ENCODE measurements at places on chromosomes 11 and 22. TPM values are rescaled to one million over a fixed set of nuclear protein-coding genes. Genes with fewer than 3 reads are reported as not detected.
A peak's percentile ranks its signal among the peaks of the same experiment; 100 is the strongest.

DNA sequence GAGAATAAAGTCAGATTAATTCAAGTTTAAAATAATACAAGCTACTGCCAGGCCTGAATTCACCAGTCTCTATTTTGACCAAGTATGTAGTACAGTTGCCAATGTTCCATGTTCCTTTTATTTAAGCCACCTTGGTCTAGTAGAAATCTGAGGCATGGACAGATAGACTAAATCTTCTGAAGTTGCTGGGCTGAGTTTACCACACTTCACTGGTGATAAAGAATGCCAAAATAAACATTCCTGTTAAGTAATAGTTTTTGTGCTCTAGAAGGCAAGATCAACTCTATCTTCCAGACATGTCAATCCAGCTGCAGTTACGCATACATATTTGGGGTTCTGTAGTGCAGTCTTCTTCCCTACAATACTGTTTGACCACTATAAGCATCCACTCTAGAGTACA is 83.9 kb upstream of the C11orf87 start:
- DNase-seq = no peak

DNA sequence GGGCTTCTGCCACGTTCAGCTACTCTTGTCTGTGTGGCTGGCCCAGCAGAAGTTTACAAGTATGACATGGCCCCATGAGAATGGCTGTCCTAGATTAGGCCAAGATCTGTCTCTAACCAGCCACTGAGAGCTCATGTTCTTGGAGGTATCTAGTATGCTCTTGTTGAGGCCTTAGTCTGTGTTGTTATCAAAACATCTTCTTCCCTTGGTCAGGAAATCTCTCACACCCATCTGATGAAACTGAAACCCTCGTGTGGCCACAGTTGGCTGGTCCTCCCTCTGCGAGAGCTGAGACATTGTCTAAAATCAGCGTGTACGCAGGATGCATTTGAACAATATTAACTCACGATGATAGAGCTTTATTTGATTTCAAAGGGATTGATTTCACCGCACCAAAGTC is 109.0 kb upstream of the NNMT start:
- no peak for DNase-seq

Gene UPK3A
- total RNA-seq = not detected

DNA sequence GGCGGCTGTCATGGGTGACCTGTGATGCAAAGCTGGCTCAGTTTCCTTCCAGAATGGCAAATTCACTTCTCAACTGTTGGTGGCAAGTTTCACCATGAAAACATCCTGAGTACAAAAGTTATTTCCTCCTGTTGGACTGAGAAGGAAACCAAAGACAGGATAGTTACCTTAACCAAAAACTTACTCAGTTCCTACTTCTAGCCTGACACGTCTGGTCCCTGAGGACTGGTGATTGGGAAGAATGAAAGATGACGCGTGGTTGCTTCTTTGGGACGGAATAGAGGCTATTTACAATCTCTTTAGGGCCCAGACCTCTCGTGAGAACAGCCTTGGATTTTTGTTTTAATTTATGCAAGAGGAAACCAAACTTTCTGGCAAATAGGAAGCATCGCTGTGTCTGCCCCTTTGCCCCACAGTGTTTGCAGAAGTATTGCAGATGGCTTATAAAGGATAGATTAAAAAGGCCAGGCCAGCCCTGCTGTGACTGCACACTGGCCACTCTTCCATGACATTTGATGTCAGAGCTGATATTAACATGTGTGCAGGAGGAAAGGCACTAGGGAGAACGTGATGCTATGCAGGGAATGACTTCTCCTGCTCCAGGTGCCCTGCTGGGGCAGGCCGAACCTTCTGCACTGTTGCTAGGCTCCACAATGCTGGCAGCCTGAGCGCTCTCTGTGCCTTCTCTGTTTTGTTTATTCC is 7.6 kb downstream of the VPS26B start:
- DNase-seq = no peak

GRCh38 chr11:106072804-106073203 is 4.3 kb downstream of the KBTBD3 start:
- no peak for DNase-seq

Gene PTPRJ
- total RNA-seq = 21.9 TPM

GRCh38 chr11:77269484-77270123 is 31.9 kb downstream of the GDPD4 start:
- DNase-seq = no peak

GRCh38 chr22:42892571-42893316 is 35.7 kb upstream of the ARFGAP3 start:
- DNase-seq = no peak

GRCh38 chr22:38950527-38951295 is 6.7 kb upstream of the APOBEC3A start:
- no peak for DNase-seq

DNA sequence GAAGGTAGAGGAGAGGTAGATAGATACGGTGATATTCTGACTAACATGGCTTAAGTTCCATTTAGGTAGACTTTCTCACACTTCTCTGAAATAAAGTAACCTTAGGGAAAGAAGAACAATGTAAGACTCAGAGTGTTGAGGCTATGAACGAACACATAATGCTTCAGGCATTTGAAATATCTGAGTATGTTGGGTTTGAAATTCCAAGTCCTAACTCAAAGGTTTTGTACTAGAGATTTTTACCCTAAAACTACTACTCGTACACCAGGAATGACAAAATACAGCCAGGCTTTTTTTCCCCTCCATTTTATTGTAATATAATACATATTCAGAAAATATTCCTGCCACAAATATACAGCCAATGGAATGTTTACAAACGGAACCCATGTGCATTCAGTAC is 592.6 kb downstream of the ETS1 start:
- DNase-seq = peak; percentile 10

DNA sequence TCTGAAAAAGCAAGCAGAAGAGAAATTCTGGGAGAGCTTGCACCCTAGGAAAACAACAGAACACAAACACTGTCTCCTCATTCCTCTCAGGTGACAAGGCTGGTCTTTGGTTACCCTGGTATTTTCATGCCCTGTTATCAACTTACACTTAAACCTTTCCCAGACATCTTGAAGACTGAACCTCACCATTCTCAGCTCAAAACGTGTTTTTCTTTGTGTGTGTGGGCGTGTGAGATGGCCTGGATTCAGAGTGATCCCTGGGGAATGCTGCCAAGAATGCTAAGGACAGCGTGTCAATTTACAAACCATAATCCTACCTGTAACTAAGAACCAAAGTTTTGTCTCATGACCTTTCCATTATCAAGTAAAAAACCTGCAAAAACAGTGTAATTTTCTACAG is 33.3 kb downstream of the ELF5 start:
- no peak for DNase-seq

Gene SSTR3
- 1.7 TPM for total RNA-seq

GRCh38 chr11:2269601-2270321 is 627 bp downstream of the ASCL2 start:
- peak; percentile 61 for DNase-seq

Gene NOX4
- 14.0 TPM for total RNA-seq

GRCh38 chr11:1232021-1232882 is 9.4 kb downstream of the MUC5B start:
- DNase-seq = no peak

Gene KCTD14
- 0.48 TPM for total RNA-seq

DNA sequence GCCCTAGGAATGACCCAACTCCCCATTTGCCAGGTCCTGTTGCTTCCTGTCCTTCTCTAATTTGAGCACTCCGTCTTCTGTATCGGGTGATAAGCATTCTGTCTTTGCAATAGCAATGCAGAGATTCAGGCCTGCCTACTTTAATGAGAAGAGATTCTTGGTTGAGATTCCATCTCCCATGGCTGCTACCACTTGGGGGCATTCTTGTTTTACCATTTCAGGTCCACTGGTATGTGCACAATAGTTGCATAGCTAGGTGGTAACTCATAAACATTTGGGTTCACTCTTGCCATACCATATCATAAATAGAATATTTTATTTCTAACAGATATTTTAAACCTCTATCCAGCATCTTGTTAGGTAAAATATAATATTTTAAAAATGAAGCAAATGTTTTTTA is 34.4 kb upstream of the CALCB start:
- DNase-seq = no peak

- no peak for DNase-seq
Observed at GRCh38 chr22:34108168-34108567, 187.9 kb upstream of the LARGE1 start.

Gene SEPTIN3
- 0.48 TPM for total RNA-seq

GRCh38 chr11:104812103-104812788 is 86.0 kb downstream of the CASP12 start:
- DNase-seq = no peak

GRCh38 chr11:9180784-9181183 is 84.4 kb downstream of the DENND5A start:
- DNase-seq = no peak

- DNase-seq = no peak
Observed at GRCh38 chr11:117023178-117023577, 75.0 kb downstream of the SIK3 start.

DNA sequence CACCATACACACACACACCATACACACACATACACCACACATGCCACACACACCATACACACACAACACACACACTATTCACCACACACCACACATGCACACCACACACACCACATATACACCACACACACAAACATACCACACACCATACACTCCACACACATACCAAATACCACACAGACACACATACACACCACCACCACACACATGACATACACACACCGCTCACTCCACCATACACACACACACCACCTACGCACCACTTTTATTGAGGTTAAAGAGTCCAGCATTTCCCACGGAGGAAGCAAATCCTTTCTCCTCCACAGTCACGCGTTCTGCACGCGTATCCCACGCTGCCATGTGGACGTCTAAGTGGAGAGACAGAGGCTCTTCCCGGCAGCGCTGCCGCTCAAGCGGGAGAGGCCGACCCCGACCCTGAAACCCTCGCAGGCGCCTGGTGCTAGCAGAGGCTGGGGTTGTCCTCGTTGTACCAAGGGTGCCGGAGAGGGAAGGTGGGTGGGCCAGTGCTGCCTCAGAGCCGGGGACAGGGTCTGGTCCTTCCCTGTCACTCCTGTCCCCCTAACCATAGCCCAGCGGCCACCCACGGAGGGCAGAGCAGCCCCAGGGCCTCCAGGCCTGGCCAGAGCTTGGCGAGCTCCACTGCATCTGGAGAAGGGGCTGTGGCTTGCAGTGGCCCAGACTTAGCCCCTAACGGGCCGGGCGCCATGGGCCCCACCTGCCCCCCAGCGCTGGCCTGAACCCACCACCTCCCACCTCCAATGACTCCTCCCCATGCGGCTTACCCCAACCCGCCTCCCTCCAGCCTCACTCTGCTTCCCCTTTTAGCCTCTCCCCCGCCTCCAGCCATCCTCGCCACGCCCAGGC is 1495.0 kb downstream of the BRD1 start:
- DNase-seq = no peak

DNA sequence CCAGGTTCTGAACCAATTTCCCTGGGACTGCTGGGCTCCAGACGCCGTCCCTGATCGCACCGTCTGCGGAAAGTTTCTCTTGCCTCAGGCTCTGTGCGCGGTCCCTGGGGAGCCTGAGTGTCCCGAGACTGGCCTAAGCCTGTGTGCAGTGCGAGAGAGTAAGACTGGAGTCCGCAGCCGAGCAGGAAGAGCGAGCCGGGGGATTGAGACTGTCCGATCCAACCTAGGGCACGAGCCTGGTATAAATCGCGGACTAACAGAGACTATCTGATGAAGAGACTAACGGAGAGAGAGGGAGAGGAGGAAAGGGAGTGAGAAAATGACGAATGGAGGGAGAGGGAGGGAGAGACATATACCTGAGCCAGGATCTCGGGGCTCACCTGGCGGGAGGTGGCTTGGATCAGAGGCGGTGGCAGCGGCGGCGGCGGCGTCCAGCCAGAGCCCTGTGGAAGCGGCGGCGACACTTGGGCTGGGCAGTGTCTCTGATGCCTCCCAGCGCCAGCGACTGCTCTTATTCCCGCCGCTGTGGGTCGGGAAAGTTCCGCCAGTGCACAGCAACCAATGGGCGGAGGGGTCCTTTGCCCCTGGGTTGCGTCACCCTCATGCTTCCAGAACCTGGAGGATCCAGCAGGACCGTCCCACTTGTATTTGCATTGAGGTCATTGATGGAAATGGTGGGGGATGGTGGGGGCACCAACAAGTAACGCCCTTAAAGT is at the start of gene CALCA:
Gene CALCA (minus strand): TSS at position 487 of the 716 bp plus-strand sequence. CDS start 1,159 bp downstream, outside the sequence.
- DNase-seq = no peak

- DNase-seq = no peak
Observed at GRCh38 chr22:46238541-46238940, 11.6 kb downstream of the CDPF1 start.

- peak; percentile 17 for DNase-seq
Observed at GRCh38 chr22:17235149-17235655, 16.0 kb upstream of the ADA2 start.

DNA sequence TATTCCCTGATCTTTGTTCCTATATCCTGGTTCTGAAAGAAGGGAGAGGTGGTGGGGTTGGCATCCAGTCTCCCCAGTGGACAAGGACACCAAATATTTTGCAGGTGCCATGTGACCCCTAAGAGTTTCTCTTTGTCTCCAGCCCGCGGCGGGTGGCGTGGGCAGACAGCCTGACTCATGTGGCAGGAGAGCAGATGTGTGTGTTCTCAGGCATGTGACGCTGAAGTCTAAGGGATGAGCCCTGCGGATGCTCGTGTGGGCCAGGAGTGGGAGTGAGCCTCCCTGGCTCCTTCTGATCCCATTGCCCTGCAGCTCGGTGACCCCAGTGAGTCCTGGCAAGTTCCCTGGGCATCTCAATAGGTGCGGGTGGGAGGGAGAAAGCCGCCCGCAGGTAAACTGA is 94.8 kb upstream of the TBCEL start:
- no peak for DNase-seq

- DNase-seq = peak; percentile 66
Observed at GRCh38 chr11:96311120-96311568, 31.9 kb downstream of the MAML2 start.

Gene DERL3
- not detected for total RNA-seq

- no peak for DNase-seq
Observed at GRCh38 chr11:2453436-2453835, 8.6 kb downstream of the KCNQ1 start.

GRCh38 chr11:65436412-65437032 is 13.9 kb downstream of the NEAT1 start:
- DNase-seq = no peak

DNA sequence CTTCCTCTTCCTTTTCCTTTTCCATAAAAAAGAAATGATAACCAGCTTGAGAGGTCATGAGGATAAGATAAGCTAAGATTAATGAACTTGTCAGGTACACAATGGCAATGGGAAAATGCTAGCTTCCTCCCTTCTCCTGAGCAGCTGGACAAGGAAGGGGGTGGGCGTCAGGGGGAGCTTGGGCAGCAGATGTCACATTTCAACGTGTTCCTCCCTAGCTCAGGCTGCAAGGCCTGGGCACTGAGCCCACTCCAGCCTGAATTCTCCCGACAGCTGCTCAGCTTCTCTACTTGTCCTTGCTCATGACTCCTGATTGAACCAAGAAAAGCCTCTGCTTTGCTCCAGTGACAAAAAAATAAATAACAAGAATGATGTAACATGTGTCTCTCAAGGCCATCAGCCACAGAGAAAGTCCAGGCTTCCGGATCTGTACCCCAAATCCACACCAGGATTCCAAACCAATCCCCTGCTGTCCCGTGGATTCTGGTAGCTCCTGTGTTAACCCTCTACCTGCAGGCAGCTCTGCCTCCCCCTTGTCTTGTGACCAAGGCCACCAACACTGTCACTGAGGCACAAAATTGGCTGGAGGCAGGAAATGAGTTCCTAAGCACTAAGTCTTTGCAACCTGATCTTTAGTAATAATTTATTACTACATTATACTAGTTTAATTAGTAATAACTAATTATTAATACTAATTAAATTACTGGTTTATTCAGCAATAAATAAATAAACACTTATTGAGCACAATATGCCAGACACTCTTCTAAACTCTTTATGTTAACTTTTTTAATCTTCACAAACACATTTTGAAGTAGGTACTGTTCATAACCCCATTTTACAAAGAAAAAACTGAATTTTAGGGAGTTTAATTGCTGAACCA is 146.5 kb downstream of the CCDC34 start:
- DNase-seq = peak; percentile 77

Gene OR52A1
- 2.6 TPM for total RNA-seq

Measured in umbilical cord (tissue), 2 donors.